B cell (primary cell): ENCODE measurements at places on chromosomes 16 and 17. TPM values are rescaled to one million over a fixed set of nuclear protein-coding genes. Genes with fewer than 3 reads are reported as not detected.

DNA sequence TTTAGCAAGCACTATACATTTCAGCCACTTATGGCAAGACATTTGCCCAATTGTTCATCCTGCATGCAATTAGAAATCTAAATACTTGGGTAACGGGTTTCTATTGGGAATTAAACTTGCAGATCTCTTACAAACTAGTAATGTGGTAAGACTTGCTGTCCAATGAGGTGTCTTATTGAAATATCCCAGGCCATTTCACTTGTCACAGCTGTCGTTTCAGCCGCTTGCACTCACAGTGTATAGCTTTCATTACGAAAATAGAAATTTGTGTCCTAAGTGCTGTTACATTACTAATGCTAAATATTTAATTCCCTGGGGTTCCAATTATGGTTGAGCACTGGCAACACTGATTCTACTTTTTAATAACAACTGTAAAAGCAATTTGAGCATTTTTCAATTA lies 40.3 kb upstream of the IRX5 start:
- DNase-seq = no peak

GRCh38 chr16:82675300-82675699 lies 48.5 kb downstream of the CDH13 start:
- no peak for DNase-seq

DNA sequence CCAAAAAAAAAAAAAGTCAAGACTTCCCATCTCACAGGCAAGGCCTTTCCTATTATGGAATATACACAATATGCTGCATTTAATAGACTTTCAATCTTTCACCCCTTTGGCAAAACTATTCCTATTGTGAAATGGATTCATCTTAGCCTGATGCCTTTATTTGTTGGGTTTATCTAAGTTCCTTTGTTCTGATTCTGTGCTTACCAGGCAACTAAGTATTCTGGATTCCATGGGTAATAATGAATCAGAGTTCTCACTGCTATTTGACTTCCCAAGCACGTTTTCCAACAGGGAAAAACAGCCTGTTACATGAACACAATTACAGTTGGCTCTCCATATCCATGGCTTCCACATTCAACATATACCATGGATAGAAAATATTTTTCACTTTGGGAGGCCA lies 135.5 kb downstream of the MYO1D start:
- no peak for DNase-seq

- no peak for DNase-seq
Measured at GRCh38 chr17:28993645-28994426, 12.0 kb downstream of the SEZ6 start.

GRCh38 chr16:69620573-69620972 lies 54.8 kb downstream of the NFAT5 start:
- no peak for DNase-seq

GRCh38 chr17:68359791-68360535 lies 68.7 kb downstream of the ARSG start:
- DNase-seq = no peak

DNA sequence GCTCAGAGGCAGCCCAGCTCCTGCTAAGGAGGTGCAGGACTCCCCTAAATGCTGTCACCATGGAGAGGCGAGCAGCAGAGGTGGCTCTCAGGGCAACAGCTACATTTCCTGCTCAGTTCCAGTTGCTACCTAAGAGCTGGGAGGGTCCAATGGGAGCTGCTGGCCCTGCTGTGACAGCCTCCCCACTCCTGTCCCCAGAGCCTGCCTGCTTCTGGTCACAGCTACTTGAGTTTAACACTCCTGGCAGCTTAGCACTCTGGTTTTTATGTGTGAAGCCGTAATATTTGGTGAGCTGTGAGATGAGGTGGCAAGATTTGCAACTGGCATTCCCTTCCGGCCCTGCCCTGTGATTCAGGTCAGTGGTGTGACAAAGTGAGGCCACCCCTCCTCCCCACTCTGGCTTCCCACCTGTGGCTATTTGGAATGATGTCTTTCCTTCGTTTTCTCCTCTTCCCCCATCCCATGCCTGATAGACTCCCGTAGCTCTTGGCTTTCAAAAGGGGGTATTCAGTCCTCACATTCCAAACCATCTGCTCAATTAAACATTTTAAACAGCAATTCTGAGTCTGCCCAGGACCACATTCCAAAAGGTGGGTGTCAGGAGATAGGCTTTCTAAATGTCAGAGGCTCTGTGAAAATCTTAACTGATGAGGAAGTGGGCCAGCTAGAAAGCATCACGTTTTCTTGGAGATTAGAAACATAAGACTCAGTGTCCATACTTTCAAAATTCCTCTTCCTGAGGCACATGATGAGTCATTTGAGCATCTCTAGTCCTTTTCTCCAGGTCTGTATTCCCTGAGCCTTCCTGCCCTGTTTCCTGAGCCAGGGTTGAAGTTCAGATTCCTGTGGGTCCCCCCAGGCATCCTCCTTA lies 42.6 kb upstream of the SKAP1 start:
- DNase-seq = no peak

DNA sequence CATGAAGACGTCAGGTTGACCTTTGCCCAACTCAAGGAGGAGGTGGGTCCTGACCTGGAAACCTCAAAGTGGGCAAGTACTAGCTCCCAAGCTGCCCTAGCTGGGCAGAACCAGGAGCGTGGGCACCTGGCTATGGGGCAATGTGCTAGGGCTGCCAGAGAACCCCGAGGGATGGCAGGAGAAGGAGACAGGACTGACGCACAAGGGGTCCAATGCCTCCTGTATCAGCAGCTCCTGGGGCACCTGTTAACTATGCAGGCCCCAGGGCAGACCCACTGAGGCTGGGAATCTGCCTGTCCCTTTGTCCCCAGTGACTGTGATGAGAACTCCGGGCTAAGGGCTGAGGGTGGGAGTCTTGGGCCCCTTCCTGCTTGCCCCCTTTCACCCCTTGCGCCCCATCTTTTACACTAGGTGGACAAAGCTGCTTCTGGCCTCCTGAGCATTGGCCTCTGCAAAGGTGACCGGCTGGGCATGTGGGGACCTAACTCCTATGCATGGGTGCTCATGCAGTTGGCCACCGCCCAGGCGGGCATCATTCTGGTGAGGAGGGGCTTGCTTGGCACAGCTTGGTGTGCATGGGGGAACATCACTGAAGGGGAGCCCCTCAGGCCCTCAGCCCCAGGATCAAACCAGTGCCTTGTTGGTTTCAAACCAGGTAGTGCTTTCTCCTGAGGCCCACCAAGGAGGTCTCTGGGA lies 7.7 kb downstream of the CHAD start:
- no peak for DNase-seq

GRCh38 chr17:11140043-11140442 lies 101.0 kb upstream of the SHISA6 start:
- no peak for DNase-seq

GRCh38 chr16:89089120-89089519 lies 4.5 kb upstream of the ACSF3 start:
- no peak for DNase-seq

DNA sequence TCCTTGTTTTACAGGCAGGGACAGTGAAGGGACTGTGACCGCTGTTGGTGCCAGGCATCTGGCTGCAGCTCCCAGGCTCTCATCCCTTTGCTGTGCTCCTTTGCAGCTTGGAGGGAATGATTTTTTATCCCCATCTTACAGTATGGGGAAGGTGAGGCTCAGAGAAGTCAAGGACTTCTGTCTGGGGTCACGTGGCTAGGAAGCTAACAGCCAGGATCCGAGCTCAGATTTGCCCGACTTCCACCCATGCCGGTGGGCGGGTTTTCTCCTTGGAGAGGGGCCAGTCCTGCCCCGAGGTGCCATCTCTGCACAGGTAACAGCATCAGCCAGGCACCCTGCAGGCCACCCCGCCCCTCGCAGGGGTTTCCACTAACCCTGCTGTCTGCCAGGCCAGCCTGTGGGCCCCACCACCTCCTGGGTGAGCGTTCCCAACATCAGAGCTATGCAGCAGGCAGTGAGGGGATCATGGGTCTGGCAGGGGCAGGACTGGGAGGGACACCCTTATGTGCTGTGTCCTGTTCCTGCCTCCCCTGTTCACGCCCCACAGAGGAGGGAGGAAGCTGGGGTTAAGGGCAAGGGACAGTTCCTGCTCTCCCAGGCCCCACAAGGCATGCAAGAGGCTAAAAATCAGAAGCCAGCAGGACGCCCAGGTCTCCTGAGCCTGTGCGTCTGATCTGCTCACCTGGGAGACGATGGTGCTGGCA lies 25.4 kb downstream of the JPH3 start:
- no peak for DNase-seq

DNA sequence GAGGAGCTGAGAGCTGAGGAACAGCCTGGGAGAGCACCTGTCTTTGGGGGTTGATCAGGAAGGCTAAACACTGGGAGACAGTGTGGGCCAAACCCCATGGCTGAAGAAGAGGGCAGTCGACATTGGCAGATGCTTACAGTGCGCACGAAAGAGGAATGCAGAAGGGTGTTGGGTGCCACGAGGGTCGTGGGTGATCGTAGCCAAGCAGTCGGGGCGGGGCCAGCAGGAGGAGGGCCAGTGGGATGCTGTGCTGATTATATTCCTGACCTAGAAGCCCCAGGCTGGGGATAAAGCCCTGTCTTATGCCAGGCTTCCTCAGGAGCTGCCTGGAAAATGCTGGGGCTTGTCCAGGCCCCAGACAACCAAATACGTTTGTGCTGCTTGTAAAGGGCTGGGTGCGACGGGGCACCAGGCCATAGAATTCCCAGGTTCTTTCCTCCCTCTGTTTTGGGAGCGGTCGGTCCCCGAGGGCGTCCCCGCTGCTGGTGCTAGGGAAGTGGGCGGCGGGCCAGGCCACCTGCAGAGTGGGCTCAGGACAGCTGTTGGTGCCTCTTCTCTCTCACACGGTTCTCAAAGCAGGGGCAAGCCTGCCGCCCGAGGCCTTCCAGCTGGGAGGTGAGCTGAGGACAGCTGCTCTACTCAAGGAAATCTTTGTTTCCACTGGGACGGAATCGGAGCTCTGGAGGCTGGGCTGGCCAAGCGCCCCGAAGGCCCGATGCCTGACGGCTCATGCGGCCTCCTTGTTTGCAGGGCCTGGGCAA lies 10.0 kb downstream of the C1QTNF1 start:
- DNase-seq = no peak

DNA sequence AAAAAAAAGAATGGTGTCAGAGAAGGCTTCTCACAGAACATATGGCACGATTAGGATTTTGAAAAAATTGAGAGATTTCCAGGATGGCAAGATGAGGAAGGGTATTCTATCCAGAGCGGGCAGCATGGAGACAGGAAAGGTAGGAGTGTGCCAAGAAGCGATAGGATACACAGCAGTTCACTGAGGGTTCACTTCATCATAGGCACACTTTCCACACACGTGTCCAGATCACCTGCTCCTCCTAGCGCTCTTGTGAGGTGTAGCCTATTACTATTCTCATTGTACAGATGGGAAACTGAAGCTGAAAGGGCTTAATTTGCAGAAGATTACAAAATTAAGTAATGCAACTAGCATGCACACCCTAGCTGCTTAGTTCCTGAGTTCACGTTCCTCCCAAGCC lies 6.2 kb upstream of the ELAC2 start:
- DNase-seq = no peak

DNA sequence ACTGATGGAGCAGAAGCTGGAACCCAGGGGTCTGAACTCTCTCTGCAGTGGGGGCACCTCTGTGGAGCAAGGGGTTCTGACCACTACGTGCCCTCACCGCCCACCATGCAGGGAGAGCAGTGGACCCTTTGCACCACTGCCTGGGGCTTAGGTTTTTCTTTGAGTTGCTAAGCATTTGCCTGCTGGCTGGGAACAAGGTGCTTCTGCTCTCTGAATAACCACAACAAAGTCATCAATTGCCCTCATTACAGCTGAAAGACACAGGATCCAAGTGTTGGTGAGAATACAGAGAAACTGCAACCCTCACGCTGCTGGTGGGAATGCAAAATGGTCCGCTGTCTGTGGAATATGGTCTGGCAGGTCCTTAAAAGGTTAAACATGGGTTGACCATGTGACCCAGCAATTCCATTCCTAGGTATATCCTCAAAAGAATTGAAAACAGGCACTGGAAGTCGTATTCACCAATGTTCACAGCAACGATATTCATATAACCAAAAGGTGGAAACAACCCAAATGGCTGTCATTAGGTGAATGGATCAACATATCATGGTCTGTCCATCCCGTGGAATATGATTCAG lies 22.8 kb downstream of the NLRC3 start:
- no peak for DNase-seq

DNA sequence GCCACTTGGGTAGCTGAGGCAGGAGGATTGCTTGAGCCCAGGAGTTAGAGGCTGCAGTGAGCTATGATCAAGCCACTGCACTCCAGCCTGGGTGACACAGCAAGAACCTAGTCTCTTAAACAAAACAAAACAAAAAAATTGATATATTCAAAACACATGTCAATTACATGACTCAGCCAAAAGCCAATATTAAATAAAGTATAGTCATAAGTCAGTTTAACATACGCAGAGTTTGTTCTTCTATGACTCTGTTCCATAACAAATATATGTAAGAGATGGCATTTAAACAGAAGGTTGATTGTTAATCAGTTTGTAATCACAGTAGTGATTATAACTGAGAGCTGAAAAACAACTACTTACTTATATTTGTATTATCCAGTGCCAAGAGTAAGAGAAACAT lies 106.5 kb downstream of the CDH8 start:
- no peak for DNase-seq

GRCh38 chr16:85523602-85524364 lies 89.3 kb upstream of the GSE1 start:
- no peak for DNase-seq

- DNase-seq = no peak
Measured at GRCh38 chr16:65809627-65810026, 556.9 kb upstream of the CDH5 start.

- peak; percentile 75 for DNase-seq
Measured at GRCh38 chr17:35449371-35449931, 885 bp upstream of the SLFN13 start.

SLC5A11 gene
- total RNA-seq = 0.62 and 1.1 TPM in 2 replicates

CEP295NL gene
- total RNA-seq = 1.3 and 2.9 TPM in 2 replicates
